ENCODE measurements at places on chromosomes 6 and 20.
A peak's percentile ranks its signal among the peaks of the same experiment; 100 is the strongest.

DNA sequence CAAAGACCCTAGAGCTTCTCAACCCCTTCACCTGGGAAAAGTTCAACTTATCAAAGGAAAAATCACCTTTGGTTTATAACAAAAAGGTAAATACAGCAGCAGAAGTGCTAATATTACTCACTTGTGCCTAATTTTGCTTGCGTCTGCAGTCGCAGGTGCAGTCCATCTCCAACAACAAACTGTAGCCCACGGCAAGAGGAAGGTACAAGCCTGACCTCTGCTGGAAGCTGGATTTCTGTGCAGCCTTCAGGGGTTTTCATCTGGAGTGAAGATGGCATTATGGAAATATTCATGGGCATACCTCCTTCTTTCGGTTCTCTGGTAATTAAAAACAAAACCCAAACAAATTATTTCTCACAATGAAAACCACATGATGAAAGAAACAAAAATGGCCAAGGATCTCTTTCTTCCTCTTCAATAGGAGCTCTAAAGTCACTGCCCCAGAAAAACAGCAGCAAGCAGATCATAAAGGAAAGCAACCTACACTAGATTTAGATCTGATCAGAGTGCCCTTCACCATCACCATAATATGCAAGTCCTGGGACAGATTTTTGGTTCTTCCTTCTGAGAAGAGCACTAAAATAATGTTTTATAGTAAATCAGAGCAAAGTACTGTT is 7.8 kb downstream of the UBE3D start:
- DNase-seq, result no peak

- no peak for DNase-seq
Measured at GRCh38 chr20:53408691-53409446, 184.8 kb downstream of the ZNF217 start.

GRCh38 chr6:89433252-89434149 is 549 bp downstream of the ANKRD6 start:
- no peak for DNase-seq

GRCh38 chr6:35148167-35148741 is 7.1 kb upstream of the TCP11 start:
- DNase-seq, result no peak

GRCh38 chr6:15515660-15516375 is 147.0 kb downstream of the DTNBP1 start:
- no peak for DNase-seq

DNA sequence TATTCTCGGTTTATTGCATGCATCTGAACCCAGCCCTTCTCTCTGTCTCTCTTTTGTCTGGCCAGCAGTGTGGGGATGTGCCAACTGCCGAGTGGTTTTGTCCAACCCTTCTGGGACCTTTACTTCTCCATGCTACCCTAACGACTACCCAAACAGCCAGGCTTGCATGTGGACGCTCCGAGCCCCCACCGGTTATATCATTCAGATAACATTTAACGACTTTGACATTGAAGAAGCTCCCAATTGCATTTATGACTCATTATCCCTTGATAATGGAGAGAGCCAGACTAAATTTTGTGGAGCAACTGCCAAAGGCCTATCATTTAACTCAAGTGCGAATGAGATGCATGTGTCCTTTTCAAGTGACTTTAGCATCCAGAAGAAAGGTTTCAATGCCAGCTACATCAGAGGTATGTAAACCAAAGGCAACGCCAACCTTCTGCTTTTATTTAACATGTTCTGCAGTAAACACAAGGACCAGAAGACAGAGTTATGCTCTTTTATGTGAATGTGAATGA is 65.8 kb downstream of the ADGRG6 start:
- DNase-seq, result no peak

DNA sequence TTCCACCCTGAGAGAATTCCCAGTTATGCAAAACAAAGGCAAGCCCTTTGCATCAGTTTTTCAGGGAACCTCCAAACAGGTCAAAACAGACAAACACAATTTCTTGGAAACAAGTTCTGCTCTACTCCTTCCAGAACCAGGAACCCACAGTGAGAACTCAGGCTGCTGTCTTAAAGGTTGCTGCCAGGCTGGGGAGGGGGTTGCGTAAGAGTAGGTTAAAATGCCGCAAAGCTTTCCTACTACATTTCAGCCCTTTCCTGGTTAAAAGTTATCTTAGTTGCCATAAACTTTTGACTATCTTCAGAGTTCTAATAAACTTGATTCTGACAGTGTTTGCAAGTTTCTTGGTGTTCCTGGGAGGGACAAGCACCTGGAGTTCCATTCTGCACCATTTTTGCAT is 33.8 kb downstream of the KPNA5 start:
- no peak for DNase-seq

DNA sequence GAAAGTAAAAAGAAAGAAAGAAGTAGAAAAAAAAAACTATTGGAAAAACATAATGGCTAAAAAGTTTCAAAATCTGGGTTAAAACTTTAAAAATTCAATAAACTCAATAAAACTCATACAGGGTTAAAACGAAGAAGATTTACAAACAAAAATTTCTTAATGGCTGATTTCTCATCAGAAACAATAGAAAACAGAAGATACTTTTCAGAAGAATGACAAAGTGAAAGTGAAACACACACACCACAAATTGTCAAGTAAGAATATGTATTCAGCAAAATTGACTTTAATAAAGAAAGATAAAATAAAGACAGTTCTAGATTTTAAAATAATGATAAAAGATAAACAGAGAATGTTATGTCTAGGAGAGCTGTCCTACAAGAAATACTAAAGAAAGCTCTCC is 618.9 kb upstream of the GJE1 start:
- DNase-seq, result no peak

DNA sequence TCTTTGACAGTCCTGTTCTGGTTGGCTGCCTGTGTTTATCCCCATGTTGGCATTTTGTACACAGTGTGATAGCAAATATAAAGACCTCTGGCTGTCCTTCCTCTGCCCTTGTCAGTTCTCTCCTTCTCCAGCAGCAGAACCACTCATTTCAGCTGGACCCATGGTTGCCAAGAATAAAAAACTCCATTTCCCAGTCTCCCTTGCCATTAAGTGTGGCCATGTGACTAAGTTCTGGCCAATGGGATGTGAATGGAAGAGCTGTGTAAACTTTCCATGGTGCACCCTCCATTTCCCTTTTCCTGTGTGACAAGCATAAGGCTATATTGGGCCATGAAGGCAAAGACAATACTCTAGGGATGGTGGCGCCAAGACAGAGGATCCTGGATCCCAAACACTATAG is 78.4 kb upstream of the TBC1D7 start:
- DNase-seq, result no peak

DNA sequence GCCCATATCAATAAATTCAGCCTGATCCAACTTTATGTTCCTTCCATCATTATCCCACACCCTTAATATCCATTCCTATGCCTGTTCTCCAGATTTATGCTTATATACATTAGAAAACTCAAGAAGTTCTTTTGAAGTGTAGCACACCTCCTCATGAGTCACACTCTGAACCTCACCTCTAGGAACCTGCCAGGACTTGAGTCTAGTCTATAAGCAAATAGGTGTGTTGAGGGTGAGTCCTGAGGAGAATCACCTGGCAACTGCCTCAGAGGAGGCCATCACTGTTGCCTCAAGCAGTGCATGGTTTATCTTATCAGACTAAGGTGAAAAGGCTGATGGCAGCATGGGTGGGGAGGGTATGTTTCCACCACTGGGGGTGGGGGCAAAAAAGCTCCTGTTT is 496.7 kb downstream of the C6orf118 start:
- no peak for DNase-seq

GRCh38 chr6:125951323-125951722 is 5.2 kb upstream of the HINT3 start:
- no peak for DNase-seq

GRCh38 chr6:108254433-108255410 is 6.1 kb downstream of the SNX3 start:
- DNase-seq, result no peak

GRCh38 chr6:119436583-119436982 is 87.0 kb upstream of the MAN1A1 start:
- no peak for DNase-seq

DNA sequence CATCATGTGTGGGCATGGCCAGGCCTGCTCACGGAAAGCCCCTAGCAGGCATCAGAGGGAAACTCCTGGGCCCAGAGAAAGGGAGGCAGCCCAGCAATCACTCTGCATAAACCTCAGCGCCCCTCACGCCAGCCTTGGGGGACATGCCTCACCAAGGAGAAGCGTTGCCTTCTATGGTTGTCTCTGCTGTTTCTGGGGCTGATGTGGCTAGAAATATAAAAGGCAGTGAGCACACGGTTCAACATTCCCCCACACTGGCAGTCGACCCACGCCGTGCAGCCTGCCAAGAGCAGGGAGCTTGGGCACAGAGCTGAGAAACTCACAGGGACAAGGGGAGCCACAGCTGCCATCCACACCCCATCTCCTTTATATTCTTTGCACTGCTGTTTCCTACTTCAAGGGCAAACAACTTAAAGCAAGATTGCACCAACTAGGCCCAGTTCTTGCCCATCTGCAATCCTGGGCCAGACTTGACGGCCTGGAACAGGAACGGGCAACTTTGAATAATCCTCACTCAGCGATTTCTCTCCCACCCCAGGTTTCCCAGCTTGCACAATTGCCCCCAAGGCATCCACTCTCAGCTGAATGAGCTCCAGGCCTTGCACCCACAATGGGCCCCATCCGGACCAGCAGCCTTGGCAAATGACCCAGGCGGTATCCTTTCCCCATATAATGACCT is 35.5 kb upstream of the FOXC1 start:
- DNase-seq, result no peak

- DNase-seq, result peak; percentile 14
Measured at GRCh38 chr6:25359191-25359861, 80.2 kb downstream of the CARMIL1 start.

- DNase-seq, result no peak
Measured at GRCh38 chr6:45657226-45657625, 279.5 kb upstream of the SUPT3H start.

- DNase-seq, result no peak
Measured at GRCh38 chr6:11833626-11834592, 55.3 kb upstream of the ADTRP start.

GRCh38 chr6:45084257-45084656 is 243.9 kb upstream of the RUNX2 start:
- DNase-seq, result no peak

DNA sequence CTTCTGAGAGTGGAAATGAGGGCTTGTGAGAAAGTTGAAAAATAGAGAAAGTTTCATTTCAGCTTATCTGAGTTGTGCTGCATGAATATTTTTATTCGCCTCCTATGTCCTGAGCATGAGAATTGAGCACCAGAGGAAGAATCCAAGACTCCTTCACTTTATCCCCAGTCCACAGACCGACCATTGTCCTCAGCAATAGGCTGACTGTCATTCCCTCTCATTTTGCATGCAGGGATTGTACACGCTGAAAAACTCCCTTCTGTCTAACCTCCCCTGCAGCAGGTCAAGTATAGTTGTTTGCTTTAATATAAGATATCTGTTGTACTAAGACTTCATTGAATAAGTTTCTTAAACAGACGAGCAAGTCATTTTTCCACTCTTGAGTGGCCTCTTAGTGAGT is 437.6 kb downstream of the PRKN start:
- no peak for DNase-seq

DNA sequence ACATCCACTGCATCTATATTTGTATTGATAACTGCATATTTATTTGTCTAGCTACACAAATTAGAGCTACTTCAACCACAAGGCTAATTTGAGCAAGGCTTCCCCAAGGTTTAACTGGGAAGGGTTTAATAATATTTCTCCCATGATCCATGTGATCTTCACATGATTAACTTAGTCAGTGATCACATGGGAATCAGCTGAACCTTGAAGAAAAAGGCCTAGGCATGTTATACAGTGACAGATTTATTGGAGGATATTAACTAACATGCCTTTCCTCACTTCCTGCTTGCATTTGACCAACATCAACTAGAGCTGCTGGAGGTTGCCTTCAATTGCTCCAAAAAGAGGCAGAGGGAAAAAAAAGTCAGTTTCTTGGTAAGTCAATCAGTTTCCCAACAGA is 417.0 kb downstream of the HAO1 start:
- DNase-seq, result no peak

DNA sequence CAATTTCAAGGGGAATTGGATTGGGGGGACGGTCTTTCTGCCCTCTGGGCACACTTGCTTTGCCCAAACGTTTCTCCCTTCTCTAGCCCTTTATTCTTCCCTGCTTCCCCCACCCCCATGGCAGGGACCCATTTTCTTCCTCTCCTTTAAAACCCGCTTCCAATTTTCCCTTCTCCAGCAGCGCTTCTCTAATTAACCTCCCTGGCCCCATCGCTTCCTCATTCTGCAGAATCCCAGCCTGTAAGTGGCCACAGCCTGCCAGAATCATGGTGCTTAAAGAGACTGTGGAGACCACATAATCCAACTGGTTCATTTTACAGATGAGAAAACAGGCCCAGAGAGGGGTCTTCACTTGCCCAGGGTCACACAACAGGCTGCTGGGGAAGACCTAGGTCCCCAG is 61.4 kb downstream of the CPNE5 start:
- no peak for DNase-seq

DNA sequence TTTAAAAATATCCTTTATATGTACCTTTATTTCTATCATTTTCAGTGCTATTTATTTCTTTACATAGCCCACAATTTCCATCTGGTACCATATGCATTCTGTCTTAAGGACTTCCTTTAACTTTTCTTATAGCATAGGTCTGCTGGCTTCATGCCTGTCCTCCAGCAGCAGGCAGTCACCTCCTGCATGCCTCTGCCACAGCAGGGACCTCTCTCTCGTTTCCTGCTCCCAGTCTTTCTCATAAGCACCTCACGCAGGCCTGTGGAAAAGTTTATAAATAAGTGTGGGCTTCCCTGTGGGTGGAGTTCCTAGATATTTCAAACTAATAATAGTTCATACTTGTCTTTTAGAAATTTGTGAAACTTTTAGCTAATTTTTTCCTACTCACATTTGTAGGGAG is 133.9 kb downstream of the KCNQ5 start:
- DNase-seq, result no peak

- DNase-seq, result no peak
Measured at GRCh38 chr6:97189767-97190166, 93.2 kb downstream of the MMS22L start.

- no peak for DNase-seq
Measured at GRCh38 chr20:13017235-13017634, 8.5 kb downstream of the SPTLC3 start.

DNA sequence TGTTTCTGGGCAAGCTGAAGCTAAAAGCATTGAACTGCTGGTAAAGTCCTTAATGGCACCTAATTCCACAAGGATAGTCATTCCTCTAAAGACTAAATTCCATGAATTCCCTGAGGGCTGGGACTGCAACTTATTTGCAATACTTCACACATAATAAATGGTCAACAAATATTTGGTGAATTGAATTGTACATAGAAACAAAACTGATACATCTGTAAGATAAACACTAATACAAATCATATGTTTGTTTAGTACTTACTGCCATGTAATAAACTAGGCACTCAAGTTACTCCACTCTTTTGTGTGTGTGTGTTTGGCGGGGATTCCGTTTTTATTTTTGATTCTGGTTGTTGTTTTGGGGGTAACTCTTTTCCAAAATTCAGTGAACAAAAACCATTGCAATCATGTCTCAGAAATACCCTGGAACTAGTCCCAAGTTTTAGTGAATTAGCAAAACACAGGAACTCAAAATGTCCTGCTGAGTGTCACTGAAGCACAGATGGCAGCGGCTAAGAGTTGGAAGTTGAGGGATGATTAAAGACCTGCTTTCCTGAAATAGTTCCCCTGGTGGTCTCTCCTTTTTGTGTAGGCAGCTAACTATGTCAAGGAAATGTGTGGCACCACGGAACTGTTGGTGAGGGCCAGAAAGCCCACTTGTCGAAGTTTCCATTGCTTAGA is 74.8 kb upstream of the SNRPB2 start:
- DNase-seq, result no peak
